ENCODE measurements at places on chromosomes 3 and 15. TPM values are rescaled to one million over a fixed set of nuclear protein-coding genes. Genes with fewer than 3 reads are reported as not detected.
A peak's percentile ranks its signal among the peaks of the same experiment; 100 is the strongest.

DNA sequence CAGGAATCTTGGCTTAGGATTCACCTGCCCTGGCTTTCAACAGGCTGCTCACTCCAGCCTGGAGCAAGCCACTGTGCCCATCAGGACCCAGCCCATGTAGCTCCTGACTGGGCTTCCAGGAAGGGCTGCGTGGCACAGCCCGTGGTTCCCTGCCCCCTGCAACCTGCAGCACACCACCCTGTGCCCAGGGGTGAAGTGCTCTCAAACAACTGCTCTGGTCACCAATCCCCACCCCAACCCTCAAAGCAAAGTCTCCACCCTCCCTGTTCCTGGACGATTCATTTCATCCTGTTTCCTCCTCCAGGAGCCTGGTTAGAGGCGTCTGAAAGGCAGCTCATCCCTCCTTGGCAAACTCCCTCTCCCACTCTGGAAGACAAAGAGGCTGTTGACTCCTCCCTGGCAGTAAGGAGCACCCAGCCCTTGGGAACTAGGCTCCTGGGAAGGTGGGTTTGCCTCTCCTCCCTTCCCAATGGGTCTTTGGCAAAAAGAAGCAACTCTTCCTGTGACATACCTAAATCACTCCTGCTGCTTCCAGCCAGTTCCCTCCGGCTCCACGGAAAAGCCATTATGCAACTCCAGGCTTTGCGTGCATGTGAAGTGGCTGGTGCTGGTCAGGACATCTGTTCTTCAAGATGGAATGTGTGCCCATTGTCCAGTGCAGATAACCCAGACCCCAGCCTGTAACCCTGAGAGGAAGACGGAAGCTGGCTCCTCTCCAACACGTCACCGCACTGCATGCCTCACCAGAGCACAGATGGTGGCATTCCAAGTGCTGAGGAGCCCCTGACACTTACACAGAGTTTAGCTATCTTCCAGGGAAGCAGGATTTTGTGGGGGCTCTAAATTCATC is 29.1 kb upstream of the VIPR1 start:
- H3K27ac ChIP-seq: no peak overlapping the region
- H3K4me3 ChIP-seq: no peak overlapping the region
- no peaks in the 10 kb centered on the region for H3K36me3 ChIP-seq

SLC24A1 gene
- 1.9 TPM for total RNA-seq

GRCh38 chr3:69197922-69198530 is 75.6 kb upstream of the LMOD3 start:
- H3K27me3 ChIP-seq: no peaks in the 10 kb centered on the region
- DNase-seq: no peak
- H3K4me1 ChIP-seq: no peaks in the 10 kb centered on the region
- no peak overlapping the region for H3K4me3 ChIP-seq
- peaks cover 21% of the 10 kb centered on the region for H3K36me3 ChIP-seq
- no peak overlapping the region for H3K27ac ChIP-seq

CACNA1D gene
- 2.7 TPM for total RNA-seq

DHX30 gene
- total RNA-seq: 47.9 TPM

GRCh38 chr3:35787936-35788335 is 148.6 kb downstream of the ARPP21 start:
- H3K4me1 ChIP-seq: no peaks in the 10 kb centered on the region
- no peaks in the 10 kb centered on the region for H3K27me3 ChIP-seq
- no peak overlapping the region for H3K4me3 ChIP-seq

- no peak overlapping the region for H3K27ac ChIP-seq
- DNase-seq: no peak
- H3K4me3 ChIP-seq: no peak overlapping the region
Measured at GRCh38 chr3:82743196-82743595, 981.8 kb upstream of the GBE1 start.

SEMA3F gene
- 18.7 TPM for total RNA-seq

DNA sequence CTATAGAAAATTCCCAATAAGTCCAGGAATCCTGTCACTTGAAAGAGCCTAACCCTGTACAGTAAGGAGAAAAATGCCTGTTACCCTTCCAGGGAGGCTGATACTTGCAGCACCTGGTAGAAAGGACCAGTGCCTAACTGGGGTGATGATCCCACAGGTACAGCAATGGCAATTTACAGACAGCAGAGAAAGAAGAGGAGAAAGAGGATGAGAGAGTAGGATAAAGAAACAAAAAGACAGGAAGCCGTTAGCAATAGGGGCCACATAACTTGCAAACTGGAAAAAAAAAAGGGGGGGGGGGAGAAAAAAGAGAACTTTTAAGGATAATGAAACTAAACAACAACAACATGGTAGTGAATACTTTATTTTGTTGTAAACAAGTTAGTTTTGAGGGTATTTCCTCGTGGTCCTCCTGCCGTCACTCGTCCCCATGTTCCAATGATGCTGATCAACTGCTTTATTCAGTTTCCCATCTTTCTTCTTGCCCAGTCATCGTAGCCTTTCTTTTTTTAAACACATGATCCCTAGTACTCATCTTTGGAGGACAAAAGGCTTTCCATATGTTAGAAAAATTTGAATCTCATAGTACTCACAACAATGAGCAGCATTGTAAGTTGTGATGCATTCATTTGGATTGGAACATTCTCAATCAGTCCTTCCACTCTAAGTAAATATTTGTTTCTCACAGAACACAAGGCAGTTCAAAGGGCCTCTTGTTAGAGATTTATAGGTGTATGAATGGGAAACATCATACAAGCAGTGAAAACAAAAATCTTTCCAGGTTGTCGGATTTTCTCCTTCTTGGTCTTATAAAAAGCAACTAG is 8.6 kb downstream of the TM4SF1 start:
- no peaks in the 10 kb centered on the region for H3K4me1 ChIP-seq
- DNase-seq: no peak
- H3K27ac ChIP-seq: no peak overlapping the region
- no peaks in the 10 kb centered on the region for H3K27me3 ChIP-seq
- no peak overlapping the region for H3K4me3 ChIP-seq
- H3K36me3 ChIP-seq: peaks cover 32% of the 10 kb centered on the region

DLL4 gene
- 7.5 TPM for total RNA-seq

FRMD4B gene
- 37.8 TPM for total RNA-seq

- no peaks in the 10 kb centered on the region for H3K36me3 ChIP-seq
- DNase-seq: no peak
- H3K27me3 ChIP-seq: no peaks in the 10 kb centered on the region
- H3K4me3 ChIP-seq: no peak overlapping the region
- H3K4me1 ChIP-seq: no peaks in the 10 kb centered on the region
Measured at GRCh38 chr3:54649551-54649950, 278.3 kb downstream of the LRTM1 start.

DNA sequence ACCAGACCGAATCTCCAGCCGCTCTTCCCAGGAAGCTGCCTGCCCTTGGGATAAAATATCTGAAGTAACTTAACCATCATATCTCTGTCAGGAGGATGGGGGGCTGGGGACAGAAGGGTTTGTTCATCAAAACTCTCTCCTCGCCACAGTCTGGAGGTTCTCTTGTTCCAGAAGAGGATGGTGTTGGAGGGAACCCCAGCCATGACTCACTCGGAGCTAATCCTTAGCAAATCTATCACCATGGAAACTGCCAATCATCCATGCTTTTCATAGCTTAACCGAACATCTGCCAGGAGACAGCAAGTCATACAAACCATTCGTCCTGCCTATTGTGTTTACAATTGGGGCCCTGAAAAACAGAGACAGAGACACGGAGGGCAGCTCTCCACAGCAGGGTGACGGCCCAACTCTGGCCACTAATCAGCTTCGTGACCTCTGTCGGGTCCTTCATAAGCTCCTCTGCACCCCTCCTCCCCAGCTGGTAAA is 73.8 kb upstream of the HEG1 start:
- no peaks in the 10 kb centered on the region for H3K36me3 ChIP-seq
- H3K27ac ChIP-seq: peak overlapping the region; percentile 19
- DNase-seq: no peak
- H3K4me3 ChIP-seq: no peak overlapping the region
- peaks cover 18% of the 10 kb centered on the region for H3K4me1 ChIP-seq
- no peaks in the 10 kb centered on the region for H3K27me3 ChIP-seq

DNA sequence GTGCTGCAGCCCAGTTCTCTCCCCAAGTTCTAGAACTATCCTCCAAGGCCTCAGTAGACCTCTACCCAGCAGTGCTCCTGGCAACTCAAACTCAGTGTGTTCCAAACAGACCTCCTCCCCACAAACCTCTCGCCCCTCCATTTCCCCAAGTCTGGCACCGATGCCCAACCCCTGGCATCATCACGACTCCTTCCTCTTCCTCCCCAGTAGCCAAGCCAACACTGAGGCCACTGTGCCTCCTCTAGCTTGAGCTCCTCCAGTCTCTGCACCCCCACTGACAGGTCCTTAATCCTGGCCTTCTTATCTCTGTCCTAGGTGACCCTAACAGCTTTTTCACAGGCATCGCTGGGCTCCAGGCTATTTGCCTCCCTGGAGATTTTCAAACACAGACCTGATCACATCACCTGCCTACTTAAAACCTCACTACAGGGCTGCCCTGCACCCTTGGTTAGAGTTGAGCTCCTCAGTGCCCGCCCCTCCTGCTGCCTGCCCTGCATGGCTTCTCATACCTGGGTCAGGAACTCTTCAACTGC is 6.8 kb downstream of the ARPIN start:
- H3K4me3 ChIP-seq: no peak overlapping the region
- peaks cover 35% of the 10 kb centered on the region for H3K36me3 ChIP-seq
- no peak overlapping the region for H3K27ac ChIP-seq
- H3K27me3 ChIP-seq: no peaks in the 10 kb centered on the region
- H3K4me1 ChIP-seq: no peaks in the 10 kb centered on the region
- peak; percentile 16 for DNase-seq

DNA sequence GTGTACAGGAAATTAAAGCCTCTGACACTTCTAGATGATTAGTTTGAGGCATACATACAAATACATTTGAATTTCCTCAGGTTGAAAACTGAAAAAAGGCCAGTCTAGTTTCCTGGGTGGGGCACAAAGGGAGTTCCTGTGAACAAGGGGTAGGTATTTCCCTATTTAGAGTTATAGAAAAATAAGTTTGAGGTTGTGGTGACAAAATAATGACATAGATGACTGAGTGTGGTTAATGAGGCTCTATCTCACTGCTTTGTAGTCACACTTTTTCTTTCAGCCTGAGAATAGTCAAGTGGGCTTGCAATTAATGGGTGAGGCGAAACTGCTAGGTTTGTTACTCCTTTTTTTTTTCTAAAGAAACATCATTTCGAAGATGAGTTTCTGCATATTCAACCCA is 4.3 kb downstream of the SLCO3A1 start:
- no peak for DNase-seq
- H3K4me3 ChIP-seq: no peak overlapping the region
- H3K4me1 ChIP-seq: no peaks in the 10 kb centered on the region
- peak overlapping the region; percentile 98 for H3K27ac ChIP-seq

DNA sequence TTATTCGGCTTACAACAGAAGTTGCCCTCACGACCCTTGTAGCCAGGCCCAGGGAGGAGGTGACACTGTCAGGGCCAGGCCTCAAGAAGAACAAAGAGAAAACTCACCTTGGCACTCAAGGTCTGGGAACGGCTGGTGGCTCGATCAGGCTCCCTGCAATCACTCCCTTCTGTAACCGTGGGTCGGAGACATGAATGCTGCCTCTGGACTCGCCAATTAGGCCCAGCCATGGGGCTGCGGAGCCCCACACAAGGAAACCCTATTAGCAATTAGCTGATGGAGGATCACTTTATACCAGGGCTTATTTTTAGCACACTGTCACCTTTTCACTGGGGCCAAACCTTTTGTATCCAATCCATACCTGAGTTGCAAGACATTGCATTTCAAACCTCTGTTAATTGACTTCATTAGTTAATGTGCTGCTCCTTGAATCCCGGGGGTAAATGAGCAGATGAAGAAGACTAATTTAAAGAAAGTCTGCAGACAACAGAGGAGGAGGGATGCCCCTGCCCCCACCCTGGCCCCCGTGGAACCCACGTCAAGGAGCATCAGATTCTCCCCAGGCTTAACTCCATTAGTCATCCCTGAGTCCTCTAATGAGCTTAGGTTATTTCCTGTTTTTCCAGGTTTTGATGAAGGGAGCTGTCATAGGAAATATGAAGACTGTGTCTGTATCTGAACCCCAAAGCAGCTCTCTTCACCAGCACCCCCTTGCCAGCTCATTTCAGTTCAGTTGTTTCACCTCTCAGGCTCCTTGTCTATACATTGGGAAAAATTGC is 255.3 kb downstream of the RORA start:
- DNase-seq: no peak
- no peaks in the 10 kb centered on the region for H3K27me3 ChIP-seq
- peaks cover 14% of the 10 kb centered on the region for H3K4me1 ChIP-seq
- H3K36me3 ChIP-seq: no peaks in the 10 kb centered on the region

OIP5 gene
- not detected for total RNA-seq

SIDT1 gene
- 0.16 TPM for total RNA-seq

DNA sequence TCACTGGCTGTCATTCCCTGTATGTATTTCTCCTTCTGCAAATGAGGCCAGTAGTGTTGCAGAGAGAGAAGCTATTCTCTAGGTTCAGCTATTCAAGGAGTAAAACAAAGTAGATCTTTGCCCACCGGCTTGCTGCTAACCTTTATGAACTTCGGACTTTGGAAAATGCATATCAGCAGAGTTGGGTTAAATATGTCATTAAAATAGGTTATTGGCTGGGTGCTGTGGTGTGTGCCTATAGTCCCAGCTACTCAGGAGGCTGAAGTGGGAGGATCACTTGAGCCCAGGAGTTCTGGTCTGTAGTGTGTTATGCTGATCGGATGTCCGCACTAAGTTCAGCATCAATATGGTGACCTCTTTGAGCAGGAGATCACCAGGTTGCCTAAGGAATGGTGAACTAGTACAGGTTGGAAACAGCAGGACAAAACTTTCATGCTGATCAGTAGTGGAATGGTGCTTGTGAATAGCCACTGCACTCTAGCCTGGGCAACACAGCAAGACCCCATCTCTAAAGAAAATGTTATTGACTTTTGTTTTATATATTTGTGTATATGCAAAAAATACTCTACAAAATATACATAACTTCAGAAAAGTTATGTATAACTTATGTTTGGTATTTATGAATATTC is 53.4 kb downstream of the SACM1L start:
- H3K27me3 ChIP-seq: no peaks in the 10 kb centered on the region
- H3K36me3 ChIP-seq: peaks cover 81% of the 10 kb centered on the region
- H3K27ac ChIP-seq: no peak overlapping the region

- no peaks in the 10 kb centered on the region for H3K4me1 ChIP-seq
- peak; percentile 85 for DNase-seq
- H3K36me3 ChIP-seq: peaks cover 3% of the 10 kb centered on the region
- H3K27me3 ChIP-seq: no peaks in the 10 kb centered on the region
Measured at GRCh38 chr15:73240866-73241499, 127.8 kb downstream of the HCN4 start.
